ENCODE measurements at places on chromosomes 12 and 14.

DNA sequence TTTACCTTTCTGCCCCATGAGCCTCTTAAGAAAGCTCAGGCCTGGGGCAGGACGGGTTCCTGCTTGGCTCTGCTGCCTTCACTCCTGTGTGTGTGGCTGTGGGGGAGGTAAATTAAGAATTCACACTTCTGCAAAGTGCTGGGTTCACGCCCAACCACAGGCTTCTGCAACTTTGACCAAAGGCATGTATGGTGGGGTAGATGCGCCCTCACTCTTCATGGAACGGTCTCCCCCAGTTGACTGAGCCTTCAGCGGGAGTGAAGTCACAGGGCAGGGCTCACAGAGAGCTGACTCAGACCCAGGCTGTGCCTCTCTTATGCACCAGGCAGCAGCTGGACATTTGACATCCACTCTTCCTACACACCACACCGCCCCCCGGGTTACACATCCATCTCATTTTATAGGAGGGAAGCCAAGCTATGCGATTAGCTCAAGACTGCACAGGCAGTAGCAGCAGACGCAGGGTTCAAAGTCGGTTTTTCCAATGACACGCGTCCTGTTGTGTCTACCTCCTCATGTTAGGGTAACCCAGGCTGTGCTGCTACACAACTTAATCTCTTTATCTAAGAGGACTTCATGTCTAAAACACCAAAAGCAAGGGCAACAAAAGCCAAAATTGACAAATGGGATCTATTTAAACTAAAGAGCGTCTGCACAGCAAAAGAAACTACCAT is 15.4 kb upstream of the BCL11B start:
- no peak for DNase-seq

GRCh38 chr14:59091976-59092375 is 96.5 kb upstream of the DAAM1 start:
- peak; percentile 39 for DNase-seq

- no peak for DNase-seq
These were observed 30.6 kb downstream of the PPFIBP1 start for GRCh38 chr12:27554421-27555186.

GRCh38 chr14:68634332-68634731 is 158.5 kb downstream of the ZFP36L1 start:
- DNase-seq: no peak

- no peak for DNase-seq
These were observed 5.3 kb downstream of the B4GALNT1 start for GRCh38 chr12:57627501-57628279.

GRCh38 chr14:37453985-37454384 is 141.1 kb downstream of the FOXA1 start:
- DNase-seq: no peak

GRCh38 chr12:89706551-89706950 is 2.1 kb downstream of the ATP2B1 start:
- DNase-seq: no peak

- no peak for DNase-seq
These were observed 48.5 kb downstream of the SUDS3 start for GRCh38 chr12:118424884-118425283.

DNA sequence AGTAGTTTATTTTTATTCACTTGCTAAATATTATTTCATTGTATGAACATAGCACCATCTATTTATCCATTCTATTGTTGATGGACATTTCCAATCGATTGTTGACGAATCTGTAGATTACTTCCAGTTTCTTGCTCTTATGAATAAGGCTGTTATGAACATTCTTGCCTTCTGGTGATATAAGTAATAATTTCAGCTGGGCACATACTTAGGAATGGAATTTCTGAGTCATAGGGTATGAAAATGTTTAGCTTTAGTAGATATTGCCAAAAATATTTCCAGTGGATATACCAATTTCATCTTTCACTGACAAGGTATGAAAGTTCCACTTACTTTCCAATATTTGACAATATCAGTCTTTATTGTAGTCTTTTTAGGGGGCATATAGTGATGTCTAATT is 468.5 kb downstream of the ETNK1 start:
- peak; percentile 9 for DNase-seq

DNA sequence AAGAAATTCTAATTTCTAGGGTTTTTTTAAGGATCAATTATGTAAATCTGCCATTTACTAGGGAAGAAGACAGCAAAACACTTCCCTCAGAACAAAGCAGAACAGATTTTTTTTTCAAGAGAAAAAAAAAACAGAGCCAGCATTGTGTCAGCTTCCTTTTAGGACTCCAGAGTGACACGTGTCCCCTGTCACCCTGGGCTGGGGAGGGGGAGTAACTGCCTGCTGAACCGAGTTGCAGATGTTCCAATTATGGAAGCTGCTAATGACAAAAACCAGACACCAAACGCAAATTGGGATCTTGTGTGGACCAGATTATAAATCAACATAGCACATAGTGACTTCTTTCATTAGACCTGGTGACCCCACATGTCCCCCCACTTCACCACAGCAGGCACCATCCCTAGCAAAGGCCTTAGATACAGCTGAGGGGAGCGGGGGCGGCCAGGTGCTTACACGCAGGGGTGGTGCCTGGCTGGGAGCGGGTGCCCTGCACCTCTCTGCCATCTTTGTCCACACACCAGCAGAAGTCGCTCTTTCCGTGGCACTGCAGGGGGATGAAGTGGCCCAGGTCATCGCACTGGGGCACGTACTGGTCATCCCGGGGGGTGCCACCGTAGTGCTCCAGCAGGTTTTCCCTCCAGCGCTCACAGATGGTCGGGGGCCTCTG is 25.4 kb downstream of the RTRAF start:
- DNase-seq: no peak

GRCh38 chr12:100752841-100753240 is 41.7 kb upstream of the ANO4 start:
- DNase-seq: no peak

- peak; percentile 83 for DNase-seq
These were observed 9.7 kb downstream of the PAWR start for GRCh38 chr12:79681008-79681590.

All from IMR-90 (cell line).